Neural crest cell (in vitro differentiated cells): ENCODE measurements at places on chromosomes 1 and 21. TPM values are rescaled to one million over a fixed set of nuclear protein-coding genes. Genes with fewer than 3 reads are reported as not detected.

- peaks cover 23% of the 10 kb centered on the region for H3K4me1 ChIP-seq
- no peak overlapping the region for H3K4me3 ChIP-seq
- H3K27ac ChIP-seq = no peak overlapping the region
- H3K36me3 ChIP-seq = no peaks in the 10 kb centered on the region
- DNase-seq = no peak
- no peaks in the 10 kb centered on the region for H3K27me3 ChIP-seq
Measured at GRCh38 chr1:3467096-3468036, 12.9 kb downstream of the ARHGEF16 start.

GRCh38 chr1:156618853-156619581, at the start of gene HAPLN2:
TSS of gene HAPLN2 (plus strand) at chr1:156619415. CDS start at chr1:156623491, 4,076 bp downstream.
- peaks cover 65% of the 10 kb centered on the region for H3K27me3 ChIP-seq
- no peak within 1 kb of the TSS for H3K27ac ChIP-seq
- H3K4me1 ChIP-seq = peaks cover 26% of the 10 kb centered on the region
- peak; percentile 48 for DNase-seq
- H3K36me3 ChIP-seq = no peaks in the 10 kb centered on the region
- H3K4me3 ChIP-seq = no peak within 1 kb of the TSS

GRCh38 chr1:226985839-226986463, 45.9 kb downstream of the COQ8A start:
- peaks cover 4% of the 10 kb centered on the region for H3K4me1 ChIP-seq
- H3K4me3 ChIP-seq = no peak overlapping the region
- no peak for DNase-seq
- no peaks in the 10 kb centered on the region for H3K27me3 ChIP-seq

- H3K27me3 ChIP-seq = peaks cover 3% of the 10 kb centered on the region
- peak; percentile 52 for DNase-seq
- H3K4me1 ChIP-seq = peaks cover 37% of the 10 kb centered on the region
- no peak overlapping the region for H3K27ac ChIP-seq
Measured at GRCh38 chr1:9249534-9250410, 15.2 kb downstream of the H6PD start.

DNA sequence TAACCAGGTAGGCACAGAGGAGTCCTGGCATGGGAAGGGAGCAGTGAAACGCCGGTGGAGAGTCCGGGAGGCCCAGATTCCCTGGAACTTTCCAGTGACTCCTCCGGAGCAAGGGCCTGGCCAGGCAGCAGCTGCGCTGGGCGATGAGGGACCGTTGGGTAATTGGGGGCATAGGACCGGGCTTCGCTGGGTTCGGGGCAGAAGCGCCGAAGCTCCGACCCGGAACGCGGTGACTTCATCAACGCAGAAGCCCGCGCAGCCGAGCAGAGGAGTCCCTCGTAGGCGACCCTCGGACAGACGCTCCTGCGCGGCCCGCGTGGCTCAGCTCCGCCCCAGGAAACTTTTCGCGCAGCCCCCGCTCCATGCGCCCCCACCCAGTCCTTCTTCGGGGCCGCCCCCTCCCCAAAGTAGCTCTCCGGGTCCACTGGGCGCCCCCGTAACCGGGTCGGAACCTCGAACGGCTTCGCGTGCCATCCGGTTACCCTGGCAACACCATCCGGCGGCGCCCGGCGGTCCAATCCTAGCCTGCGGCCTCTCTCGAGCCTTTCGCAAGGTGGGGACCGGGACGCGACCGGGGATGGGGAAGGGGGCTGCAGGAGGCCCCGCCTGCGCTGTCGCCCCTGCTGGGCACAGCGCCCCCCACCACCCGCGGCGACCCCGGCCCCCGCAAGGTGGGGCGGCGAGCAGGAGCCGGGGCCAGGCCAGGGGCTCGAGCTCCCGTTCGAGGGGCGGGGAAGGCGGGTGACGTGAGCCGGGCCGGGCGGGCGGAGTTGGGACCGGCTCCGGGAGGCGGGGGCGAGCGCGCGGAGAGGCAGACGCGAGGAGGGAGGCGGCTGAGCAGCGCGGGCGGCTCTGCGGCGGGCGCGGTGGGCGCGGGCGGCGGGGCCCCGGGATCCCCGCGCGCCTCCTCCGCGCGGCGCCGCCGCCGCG, at the start of gene AJAP1:
TSS of gene AJAP1 (plus strand) at position 814 of the 930 bp plus-strand sequence. CDS start 817 bp downstream, outside the sequence.
- no peak within 1 kb of the TSS for H3K27ac ChIP-seq
- no peaks in the 10 kb centered on the region for H3K36me3 ChIP-seq
- peak within 1 kb of the TSS; percentile 62 for H3K4me3 ChIP-seq
- peak; percentile 37 for DNase-seq

DNA sequence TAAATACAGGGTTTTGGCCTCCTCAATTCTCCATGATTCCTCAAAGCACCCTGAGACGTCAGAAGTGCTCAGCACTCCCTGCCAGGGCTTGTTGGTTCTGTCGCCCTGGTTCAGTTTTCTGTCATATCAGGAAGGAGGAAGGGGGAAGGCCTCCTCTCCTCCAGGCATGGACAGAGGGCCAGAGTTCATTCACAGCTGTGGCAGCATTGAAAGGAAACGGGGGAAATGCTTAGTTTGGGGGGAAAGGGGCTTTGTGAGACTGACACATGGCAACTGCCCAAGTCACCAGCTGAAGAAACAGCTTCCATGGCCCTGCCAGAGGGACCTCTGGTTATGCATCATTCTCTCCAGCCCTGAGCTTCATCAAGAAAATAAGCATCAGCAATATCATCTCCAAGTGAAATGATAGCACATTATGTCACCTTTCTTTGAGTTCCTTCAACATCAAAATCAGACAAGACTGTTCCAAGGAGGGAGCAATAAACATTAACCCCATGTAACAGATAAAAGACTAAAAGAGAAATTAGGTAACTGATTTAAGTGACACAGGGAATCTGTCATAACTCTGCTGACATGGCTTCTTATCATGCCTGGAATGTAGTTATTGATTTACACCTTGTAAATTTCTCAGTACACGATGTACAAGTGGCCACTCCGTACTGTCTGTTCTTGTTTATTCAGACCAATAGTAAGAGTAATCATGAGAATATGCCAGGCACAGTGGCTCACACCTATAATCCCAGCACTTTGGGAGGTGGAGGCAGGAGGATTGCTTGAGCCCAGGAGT, 103.2 kb upstream of the SLC25A33 start:
- no peaks in the 10 kb centered on the region for H3K27me3 ChIP-seq
- H3K4me1 ChIP-seq = peaks cover 44% of the 10 kb centered on the region
- no peak overlapping the region for H3K4me3 ChIP-seq
- no peaks in the 10 kb centered on the region for H3K36me3 ChIP-seq

- H3K4me3 ChIP-seq = peak within 1 kb of the TSS; percentile 97
- H3K36me3 ChIP-seq = no peaks in the 10 kb centered on the region
- DNase-seq = peak; percentile 57
- H3K27ac ChIP-seq = peak within 1 kb of the TSS; percentile 85
Measured at GRCh38 chr1:220748089-220748934, at the start of gene MTARC2. TSS of gene MTARC2 (plus strand) at chr1:220748322. CDS start at chr1:220748532, 210 bp downstream.

GRCh38 chr1:193030280-193030679, 28.9 kb downstream of the UCHL5 start:
- no peaks in the 10 kb centered on the region for H3K4me1 ChIP-seq
- H3K4me3 ChIP-seq = no peak overlapping the region
- DNase-seq = no peak

DNA sequence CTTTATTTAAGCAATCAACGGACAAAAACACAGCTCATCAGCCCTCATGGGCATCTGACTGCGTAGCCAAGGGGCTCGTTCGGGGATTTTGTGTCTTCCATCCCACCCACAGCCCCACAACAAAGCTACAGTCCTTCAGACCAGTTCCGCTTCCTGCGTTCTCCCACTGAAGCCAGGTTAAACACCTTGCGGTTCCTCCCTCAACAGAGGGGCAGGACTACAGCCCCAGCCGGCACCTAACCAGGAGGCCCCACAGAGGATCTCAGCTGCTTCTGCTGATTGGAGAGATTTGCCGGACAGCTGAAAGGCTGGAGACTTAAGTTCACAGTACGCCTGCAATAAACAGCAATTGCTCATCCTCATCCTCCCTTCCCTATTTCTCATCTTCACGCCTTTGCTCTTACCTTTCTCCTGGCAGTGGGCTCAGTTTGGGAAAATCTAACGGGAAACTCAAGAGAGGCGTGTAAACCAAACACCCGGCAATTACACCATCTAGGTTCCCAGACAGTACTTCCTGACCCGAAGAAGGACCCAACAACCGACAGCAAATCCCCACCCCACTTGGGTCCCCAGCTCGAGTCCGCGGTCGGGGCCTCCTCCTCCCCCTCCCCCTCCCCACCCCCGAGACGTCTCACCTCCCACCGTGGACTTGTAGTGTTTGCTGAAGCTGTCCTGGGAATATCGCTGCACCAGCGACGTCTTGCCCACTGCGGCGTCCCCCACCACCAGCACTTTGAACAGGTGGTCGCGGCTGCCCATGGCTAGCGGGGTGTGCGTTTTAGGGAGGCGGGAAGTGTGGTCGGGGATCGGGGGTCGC, 876 bp downstream of the RAB29 start:
- H3K27me3 ChIP-seq = peaks cover 68% of the 10 kb centered on the region
- peaks cover 2% of the 10 kb centered on the region for H3K36me3 ChIP-seq

DNA sequence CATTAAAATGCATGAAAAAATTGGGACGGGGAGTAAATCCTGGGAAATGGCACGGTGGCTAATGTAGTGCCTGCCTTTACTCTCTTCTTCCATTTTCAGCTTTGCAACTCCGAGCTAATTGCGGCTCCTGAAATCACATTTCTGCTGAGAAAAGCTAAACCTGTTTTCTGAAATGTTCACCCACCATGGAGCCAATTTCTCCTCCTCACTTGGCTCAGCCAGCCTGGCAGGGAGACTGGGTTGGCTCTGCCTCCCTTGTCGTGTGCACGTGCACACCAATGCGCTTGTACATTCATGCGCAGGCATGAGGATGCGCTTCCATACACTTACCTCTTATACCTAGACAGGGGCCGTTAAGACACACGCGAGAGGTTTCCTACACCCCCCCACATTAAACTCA, 165.4 kb downstream of the PLXNA2 start:
- DNase-seq = no peak
- H3K4me1 ChIP-seq = peaks cover 72% of the 10 kb centered on the region
- H3K27ac ChIP-seq = peak overlapping the region; percentile 38
- no peak overlapping the region for H3K4me3 ChIP-seq

DNA sequence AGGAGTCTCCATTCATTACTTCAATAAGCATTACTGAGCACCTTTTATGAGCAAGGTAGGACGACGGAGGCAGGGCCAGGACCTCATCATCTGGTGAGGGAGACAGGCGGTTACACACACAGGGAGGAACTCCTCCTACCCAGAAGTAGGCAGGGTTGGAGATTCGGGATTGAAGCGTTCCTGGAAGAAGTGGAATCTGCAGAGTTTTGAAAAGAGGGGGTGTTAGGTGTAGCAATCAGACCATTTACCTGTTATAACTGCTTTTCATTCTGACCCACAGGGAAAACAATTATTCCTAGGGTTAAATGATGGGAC, 392.4 kb downstream of the DISC1 start:
- no peaks in the 10 kb centered on the region for H3K36me3 ChIP-seq
- H3K27ac ChIP-seq = peak overlapping the region; percentile 81
- no peak overlapping the region for H3K4me3 ChIP-seq
- H3K27me3 ChIP-seq = no peaks in the 10 kb centered on the region
- no peak for DNase-seq

GRCh38 chr1:241253471-241253870, 103.5 kb downstream of the RGS7 start:
- H3K27ac ChIP-seq = no peak overlapping the region
- no peak overlapping the region for H3K4me3 ChIP-seq
- no peaks in the 10 kb centered on the region for H3K27me3 ChIP-seq
- H3K36me3 ChIP-seq = no peaks in the 10 kb centered on the region

- H3K4me1 ChIP-seq = no peaks in the 10 kb centered on the region
- no peak overlapping the region for H3K27ac ChIP-seq
- no peaks in the 10 kb centered on the region for H3K27me3 ChIP-seq
- H3K4me3 ChIP-seq = no peak overlapping the region
Measured at GRCh38 chr1:151428068-151428467, 28.7 kb downstream of the PSMB4 start.

GRCh38 chr1:107434361-107434693, 293.5 kb downstream of the NTNG1 start:
- no peaks in the 10 kb centered on the region for H3K36me3 ChIP-seq
- DNase-seq = no peak
- H3K4me1 ChIP-seq = no peaks in the 10 kb centered on the region
- H3K27ac ChIP-seq = no peak overlapping the region

DNA sequence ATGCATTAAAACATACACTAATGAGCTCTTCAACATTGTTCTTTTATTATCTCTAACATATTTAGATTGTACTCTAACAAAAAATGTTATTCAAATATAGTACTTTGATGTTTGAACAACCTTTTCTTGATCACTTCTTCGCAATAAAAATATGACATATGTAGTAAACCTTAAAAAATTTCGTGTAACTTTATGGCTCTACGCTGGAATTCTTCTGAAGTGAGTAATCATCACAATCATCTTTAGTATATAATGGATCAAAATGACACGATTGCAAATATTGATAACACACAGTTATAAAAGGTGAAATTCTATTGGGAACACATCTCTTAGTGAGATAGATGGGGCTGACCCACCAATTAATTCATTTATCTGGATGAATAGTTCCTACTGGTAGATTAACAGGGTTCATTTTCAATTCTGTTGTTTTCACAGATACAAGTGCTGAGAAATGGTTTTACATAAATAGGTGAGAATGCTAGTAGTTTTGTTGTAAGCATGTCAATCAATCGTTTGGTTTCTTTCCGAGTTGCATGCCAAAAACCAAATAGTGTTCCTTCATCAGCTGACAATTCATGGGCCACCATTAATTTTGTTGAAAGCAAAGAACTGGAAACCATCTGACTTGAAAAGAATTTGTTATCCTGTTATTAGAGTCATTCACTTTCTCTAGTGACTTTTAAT, 1.5 kb upstream of the ZMPSTE24 start:
- H3K27me3 ChIP-seq = no peaks in the 10 kb centered on the region
- H3K36me3 ChIP-seq = peaks cover 5% of the 10 kb centered on the region
- H3K27ac ChIP-seq = no peak overlapping the region
- peaks cover 20% of the 10 kb centered on the region for H3K4me1 ChIP-seq
- DNase-seq = no peak
- H3K4me3 ChIP-seq = peak overlapping the region; percentile 96

DNA sequence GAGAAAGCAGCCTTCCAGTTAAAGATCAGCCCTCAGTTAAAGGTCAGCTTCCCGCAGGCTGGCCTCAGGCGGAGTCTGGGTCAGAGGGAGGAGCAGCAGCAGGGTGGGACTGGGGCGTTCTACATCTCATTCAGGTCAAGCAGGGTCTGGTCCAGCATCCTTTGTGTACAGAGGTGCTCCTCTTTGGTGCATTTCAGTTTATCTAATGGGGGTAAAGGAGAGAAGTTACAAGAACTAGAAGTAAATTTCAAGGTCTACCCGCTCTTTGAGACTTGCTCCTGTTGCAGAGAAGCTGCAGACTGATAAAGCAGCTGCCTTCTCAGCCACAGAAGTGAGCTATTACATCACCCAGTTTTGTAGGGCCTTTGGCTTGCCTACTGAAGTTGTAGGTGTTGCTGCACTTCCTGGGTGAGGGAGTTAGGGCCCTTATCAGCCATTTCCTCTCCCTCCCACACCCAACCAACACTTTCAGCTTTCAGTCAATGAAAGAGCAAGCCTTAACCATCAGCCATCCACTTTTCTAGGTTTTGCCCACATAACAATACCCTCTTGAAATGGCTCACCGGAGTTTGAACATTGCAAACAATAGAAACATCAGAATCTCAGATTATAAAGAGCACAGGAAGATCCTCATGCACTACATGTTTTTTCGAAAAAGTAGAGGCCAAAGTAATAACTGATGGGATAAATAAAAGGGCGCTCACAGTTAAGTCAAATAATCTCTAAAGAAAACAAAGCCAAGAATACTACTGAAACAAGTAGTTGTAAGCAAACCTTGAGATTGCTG, 2.8 kb upstream of the NUP210L start:
- H3K27me3 ChIP-seq = no peaks in the 10 kb centered on the region
- H3K27ac ChIP-seq = peak overlapping the region; percentile 72
- peak overlapping the region; percentile 31 for H3K4me3 ChIP-seq
- peak; percentile 18 for DNase-seq

RSPO1 gene
- 0.50 and 0.54 TPM in 2 replicates for total RNA-seq

DBT gene
- total RNA-seq = 11.8 and 13.1 TPM in 2 replicates

KANK4 gene
- 5.4 and 6.5 TPM in 2 replicates for total RNA-seq

MNDA gene
- not detected in 2 replicates for total RNA-seq

DENND2C gene
- 0.79 and 0.82 TPM in 2 replicates for total RNA-seq

AXDND1 gene
- total RNA-seq = 0.64 and 0.86 TPM in 2 replicates

SYCP1 gene
- total RNA-seq = not detected in 2 replicates
